ENCODE measurements at places on chromosomes 4 and X. TPM values are rescaled to one million over a fixed set of nuclear protein-coding genes. Genes with fewer than 3 reads are reported as not detected.

DNA sequence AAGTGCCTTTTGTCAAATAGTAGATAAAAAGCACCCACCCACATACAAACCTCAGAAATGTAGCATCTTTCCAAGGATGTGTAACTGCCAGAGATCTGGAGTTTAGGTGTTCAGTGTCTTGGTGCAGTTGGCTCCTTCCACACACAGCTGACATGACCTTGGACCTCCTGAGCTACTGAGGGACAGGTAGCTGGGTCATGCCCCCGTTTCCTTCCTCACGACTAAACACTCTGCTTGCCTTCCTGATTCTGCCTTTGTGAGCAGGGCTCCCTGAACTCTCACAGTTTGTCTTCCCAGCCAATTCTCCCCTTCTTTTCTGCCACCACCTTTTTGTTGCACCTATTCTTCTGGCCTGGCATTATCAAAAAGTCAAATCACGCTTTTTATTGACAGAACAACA, 10.2 kb upstream of the RUFY3 start:
- DNase-seq: no peak

DNA sequence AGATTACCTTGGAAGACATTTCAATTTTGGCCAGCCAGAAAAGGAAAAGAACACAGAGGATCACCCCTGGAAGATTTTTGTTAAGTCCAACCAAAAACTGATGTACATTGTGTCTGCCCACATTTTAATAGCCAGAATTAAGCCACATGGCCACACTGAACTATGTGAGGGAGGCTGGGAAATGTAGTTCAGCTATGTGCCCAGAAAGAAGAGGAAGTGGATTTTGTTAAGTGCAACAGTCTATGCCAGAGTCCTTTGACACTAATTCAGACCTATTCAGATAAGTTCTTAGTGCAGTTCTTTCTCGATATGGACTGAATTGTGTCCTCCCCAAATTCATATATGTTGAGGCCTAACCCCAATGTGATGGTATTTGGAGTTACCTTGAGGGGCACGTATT, 18.4 kb downstream of the PRPS1 start:
- no peak for DNase-seq

RTL9 gene
- 1.1 TPM for polyA plus RNA-seq

DNA sequence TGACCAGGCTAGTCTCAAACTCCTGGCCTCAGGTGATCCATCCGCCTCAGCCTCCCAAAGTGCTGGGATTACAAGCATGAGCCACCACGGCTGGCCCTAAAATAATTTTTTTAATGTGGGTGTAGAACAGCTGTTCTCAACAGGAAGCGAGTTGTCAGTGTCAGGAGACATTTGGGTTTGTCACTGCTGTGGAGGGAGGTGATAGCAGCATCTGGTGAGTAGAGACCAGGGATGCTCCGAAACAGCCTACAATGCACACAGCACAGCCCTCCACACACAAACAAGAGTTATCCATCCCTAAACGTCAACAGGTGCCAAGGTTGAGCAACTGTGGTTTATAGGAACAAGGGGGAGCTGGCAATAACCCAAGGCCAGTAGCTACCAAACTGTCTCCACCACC, 243.4 kb upstream of the STS start:
- DNase-seq: no peak

DNA sequence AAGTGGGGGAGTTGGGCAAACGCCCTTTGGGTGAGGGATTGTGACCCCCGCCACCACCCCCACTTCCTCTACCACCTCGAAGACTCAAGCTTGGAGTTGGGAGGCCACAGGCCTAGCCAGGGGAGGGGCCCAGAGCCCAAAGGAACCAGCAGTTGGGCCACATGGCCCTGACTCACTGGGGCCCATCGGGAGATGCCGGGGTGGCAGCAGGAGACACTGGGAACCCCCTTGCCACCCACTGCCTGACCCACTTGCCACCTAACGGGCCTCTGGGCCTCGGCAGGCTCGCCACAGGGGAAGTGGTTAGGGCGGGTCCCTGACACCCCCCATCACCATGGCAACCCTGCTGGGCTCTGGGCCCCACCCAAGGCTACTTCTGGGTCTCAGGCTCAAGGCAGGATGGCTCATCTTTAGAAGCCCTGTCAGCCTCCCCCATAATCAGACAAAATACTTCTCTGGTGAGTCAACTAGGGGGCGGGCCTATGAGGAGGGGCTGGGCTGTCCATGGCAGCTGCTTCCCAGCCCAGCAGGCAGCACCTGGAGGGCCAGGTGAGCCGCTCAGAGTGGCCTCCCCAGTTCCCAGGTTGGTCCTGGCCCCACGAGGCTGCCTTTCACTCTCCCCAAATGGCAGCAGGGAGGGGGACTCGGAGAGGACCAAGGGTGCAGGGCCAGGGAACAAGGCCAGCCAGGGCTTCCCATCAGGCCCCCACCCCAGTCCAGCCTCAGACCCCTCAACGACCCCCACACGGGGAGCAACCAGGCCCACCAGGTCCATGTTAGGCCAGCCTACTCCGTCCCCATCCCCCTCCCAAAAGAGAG, 5.6 kb downstream of the FLNA start:
- peak; percentile 83 for DNase-seq

GRCh38 chr4:52701207-52701606, 42.1 kb upstream of the USP46 start:
- no peak for DNase-seq

GRCh38 chrX:120377715-120378114, 15.8 kb downstream of the ATP1B4 start:
- DNase-seq: no peak

DNA sequence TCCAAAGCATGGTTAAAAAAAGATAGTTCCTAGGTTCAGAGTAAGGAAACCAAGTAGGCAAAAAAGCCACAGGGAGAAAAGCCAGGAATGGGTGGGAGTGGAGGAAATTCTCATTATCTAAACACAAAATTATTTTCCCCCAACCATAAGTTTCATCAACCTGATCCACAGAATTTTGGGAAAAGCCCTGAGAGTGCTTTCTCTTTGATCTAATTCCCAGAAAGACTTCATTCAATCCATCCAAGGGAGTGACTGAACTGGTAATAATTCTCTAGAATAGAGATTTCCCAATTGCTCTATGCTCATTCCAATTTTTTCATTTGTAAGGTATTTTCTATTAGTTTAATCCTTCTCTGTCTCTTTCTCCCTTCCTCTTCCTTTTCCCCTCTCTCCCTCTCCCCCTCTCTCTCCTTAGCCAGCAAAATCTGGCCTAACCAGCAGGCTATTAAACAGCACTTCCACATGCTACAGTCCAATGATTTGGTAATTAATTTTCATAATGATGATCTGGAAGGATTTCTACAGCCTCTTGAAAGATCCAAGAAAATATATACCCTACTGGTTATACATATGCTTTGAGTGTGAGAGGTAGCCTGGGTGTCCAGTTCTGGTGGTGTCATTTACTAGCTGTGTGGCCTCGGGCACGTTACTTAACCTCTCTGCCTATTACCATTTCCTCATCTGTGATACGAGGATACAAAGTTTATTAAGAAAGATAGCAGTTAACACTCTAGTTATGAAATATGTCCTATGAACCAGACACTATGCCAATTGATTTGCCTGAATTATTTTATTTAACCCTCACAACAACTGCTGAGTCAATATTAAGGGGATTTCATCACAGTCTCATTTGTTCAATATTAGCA, 251.5 kb upstream of the RASGEF1B start:
- no peak for DNase-seq

DNA sequence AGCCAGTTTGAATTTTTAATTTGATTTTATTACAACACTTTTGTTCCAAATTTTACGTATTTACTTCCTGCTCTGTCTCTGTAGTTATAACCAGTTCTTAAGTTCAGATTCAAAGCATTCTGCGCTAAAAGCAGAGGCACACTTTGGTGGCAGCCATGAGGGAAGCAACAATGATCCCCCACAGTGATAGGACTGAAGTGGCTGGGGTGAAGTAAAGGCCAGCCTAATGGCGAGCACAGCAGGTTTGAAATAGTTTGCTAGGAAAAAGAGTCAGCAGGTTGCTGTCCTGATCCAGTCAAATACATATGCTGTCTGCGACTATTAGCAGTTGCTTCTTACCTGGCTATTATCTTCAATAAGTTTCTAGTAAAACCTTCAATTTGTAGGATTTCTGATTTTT, 176.3 kb downstream of the RPA4 start:
- DNase-seq: no peak

USP51 gene
- polyA plus RNA-seq: 0.76 TPM

DNA sequence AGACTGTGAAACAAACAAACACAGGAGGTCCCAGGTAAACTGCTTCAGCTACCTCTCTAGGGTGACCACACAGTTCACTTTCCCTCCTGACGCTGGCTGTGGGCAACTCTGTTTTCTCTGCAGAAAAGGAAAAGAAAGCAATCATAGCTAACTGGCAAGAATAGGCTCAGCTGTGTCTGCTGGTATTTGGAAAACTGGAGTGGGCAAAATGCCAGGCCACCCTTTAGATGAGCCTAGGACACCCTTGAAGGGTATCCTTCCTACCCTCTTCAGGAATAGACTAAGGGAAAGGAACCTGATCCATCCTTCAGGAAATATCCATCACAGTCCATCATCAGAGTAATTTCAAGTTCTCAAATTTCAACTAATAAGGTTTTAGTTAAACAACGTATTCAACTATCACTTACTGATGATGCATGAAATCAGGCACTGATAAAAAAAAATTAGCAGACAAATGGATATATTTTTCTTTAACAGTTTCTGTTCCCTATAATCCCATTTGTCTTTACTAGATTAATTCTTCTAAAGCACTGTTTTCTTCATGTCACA, 60.9 kb downstream of the CAMK2D start:
- peak; percentile 32 for DNase-seq

CT45A5 gene
- polyA plus RNA-seq: not detected

GRCh38 chrX:8879750-8880149, 78.6 kb upstream of the FAM9A start:
- DNase-seq: no peak

DNA sequence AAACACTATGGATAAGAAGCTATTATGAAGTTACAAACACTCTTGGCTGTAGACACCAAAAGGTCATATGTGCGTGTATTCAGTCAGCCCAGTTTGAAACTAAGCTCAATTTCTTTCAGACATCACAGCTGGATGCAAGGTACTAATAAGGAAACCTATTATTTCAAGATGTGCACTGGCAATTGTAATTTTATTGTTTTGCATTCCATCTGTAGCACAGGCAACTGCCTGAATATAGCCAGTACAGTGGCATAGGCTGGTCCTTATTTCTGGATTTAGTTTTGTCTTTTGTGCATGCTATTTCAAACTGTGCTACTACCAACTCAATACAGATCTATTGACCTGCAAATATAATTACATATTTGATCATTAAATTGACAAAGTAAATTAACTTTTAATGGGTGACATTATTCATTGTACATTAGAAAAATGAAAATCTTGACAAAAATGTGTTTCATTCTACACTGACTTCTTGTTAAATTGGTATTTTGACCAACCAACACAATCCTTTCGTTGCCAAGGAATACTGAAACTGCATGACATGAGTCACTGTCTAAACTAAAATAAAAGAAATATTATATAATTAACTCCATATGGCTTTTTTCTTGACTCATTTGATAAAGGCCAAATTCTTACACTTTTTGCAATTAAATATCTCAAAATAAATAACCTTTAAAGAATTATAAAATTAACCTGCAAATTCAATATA, 594.3 kb upstream of the ADGRL3 start:
- no peak for DNase-seq

DNA sequence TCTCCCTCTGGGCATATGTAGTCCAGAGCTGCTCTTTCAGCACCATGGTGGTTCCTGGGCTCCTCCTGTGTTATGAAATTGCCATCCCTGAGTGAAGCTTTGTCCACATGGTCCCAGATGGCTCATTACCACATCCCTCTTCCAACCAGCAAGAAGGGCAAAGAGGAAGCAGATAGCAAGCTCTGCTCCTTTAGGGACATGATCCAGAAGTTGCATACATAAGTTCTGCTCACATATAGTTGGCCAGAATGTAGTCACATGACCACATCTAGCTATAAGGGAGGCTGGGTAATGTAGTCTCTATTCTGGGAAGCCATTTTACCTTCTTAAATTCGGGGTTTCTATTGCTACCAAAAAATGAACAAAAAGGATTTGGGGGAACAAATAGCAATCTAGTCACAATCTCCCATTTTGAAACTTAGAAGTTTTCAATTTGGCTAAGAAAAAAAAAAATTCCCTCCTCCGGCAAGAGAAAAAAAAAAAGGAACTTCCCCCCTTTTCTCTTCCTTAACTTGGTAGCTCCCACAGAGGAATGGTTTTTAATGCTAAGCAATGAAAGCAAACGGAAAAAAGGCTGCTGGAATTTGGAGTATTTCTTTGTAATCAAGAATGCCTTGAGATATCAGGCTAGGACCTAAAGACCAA, 88.2 kb upstream of the USP9X start:
- DNase-seq: no peak

PLAC1 gene
- not detected for polyA plus RNA-seq

- no peak for DNase-seq
These were observed 85.7 kb upstream of the PTPN13 start for GRCh38 chr4:86508436-86508835.

PSMD10 gene
- 15.5 TPM for polyA plus RNA-seq

PPP1R2C gene
- not detected for polyA plus RNA-seq

DNA sequence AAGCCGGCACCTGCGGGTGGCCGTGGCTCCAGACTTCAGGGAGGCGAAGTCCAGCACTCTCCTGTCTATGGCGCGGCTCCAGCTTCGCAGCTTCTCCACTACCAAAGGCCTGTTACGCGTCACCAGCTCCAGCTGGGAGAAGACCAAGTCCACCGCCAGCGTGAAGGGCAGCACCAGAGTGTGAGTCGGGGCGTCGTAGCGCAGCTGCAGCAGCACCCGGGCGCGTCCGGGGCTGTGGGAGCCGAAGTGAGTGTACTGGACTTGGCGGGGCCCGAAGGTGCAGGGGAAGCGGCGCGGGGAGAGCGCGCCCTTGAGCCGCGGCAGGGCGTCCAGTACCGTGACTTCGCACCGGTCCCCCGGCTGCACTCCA, 444 bp downstream of the FREM3 start:
- DNase-seq: peak; percentile 52

CSAG1 gene
- polyA plus RNA-seq: not detected

GRCh38 chrX:34279866-34280560, 147.9 kb upstream of the FAM47A start:
- no peak for DNase-seq

GRCh38 chr4:29852537-29852936, 867.6 kb upstream of the PCDH7 start:
- DNase-seq: no peak

DNA sequence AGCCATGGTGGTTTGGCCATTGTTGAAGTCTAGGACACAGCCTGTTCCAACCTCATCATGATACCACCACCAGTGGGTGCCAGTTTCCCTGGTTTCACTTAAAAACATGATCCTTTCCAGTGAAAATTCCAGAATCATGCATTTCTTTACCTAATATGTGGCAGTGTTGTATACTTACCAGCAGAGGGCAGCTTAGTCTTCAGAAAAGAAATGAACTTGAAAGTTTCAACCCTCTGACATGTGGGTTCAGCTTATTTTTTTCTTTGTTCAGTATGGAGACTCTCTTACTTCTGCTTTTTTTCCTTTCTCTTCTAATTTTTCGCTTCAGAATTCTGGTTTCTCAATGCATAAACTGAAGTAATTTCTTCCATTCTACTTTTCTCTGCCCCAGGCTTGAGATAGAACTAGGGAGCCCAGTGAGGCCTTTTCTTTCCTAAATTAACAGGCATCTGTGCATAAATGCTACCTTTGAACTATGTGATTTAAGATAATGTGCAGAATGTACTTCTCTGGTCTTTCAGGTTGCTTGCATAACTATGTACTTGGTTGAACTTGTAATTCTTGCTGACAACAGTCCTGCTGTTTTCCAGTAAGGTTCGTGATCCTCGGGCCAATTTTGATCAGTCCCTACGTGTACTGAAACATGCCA, 10.7 kb downstream of the LIAS start:
- DNase-seq: no peak

- no peak for DNase-seq
These were observed 18.5 kb downstream of the OTUD5 start for GRCh38 chrX:48938721-48939425.

HTRA3 gene
- 28.9 TPM for polyA plus RNA-seq
